ENCODE measurements at places on chromosomes 13 and 19. TPM values are rescaled to one million over a fixed set of nuclear protein-coding genes. Genes with fewer than 3 reads are reported as not detected.

DNA sequence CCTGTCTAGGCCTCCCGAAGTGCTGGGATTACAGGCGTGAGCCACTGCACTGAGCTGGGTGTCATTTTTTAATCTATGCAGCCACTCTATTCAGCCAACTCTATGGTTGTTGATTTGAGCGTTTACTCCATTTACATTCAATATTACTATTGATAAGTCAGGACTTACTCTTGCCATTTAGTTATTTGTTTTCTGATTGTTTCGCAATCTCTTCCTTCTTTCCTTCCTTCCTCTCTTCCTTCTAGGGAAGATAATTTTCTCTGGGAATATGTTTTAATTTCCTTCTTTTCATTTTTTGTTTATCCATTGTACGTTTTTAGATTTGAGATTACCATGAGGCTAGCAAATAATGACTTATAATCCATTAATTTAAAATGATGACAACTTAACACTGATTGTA lies 2056.0 kb downstream of the OLFM4 start:
- no peak for DNase-seq

DNA sequence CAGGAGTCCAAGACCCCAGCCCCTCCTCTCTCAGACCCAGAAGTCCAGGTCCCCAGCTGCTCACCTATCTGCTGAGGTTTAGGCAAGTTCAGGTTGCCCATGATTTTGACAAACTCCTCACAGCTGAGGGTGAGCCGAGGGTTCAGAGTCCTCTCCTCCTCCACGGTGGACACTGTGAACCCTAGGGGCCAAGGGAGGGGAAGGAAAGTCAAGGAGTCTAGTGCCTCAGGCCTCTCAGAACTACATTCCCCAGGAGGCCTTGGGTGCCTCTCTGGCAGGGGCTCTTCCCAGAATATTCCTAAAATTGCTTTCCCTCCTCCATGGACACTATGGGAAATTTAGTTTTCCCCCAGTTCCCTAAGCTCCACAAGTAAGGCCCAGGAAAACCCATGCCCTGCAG lies 3.3 kb upstream of the PHLDB3 start:
- no peak for DNase-seq

- DNase-seq, result no peak
Observed at GRCh38 chr19:13995017-13995728, 10.9 kb downstream of the RFX1 start.

DNA sequence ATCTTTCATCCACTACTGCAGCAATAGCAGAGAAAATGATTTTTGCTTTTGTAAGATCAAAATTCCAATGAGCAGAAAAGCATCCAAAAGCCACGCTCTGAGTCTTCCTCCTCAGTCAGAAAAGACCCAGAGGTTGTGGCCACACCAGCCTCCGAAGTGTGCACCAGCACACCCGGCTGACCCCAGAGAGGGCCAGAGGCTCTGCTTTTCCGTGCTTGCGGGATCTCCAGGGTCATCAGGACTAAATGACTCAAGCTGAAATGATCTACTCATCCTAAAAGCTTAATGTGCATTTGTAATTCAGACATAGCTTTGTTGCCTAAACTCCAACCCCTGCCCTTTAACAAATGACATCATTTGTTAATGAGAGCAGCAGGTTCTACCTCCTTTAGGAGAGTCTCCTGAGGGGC lies 16.5 kb downstream of the RXFP2 start:
- DNase-seq, result no peak

DNA sequence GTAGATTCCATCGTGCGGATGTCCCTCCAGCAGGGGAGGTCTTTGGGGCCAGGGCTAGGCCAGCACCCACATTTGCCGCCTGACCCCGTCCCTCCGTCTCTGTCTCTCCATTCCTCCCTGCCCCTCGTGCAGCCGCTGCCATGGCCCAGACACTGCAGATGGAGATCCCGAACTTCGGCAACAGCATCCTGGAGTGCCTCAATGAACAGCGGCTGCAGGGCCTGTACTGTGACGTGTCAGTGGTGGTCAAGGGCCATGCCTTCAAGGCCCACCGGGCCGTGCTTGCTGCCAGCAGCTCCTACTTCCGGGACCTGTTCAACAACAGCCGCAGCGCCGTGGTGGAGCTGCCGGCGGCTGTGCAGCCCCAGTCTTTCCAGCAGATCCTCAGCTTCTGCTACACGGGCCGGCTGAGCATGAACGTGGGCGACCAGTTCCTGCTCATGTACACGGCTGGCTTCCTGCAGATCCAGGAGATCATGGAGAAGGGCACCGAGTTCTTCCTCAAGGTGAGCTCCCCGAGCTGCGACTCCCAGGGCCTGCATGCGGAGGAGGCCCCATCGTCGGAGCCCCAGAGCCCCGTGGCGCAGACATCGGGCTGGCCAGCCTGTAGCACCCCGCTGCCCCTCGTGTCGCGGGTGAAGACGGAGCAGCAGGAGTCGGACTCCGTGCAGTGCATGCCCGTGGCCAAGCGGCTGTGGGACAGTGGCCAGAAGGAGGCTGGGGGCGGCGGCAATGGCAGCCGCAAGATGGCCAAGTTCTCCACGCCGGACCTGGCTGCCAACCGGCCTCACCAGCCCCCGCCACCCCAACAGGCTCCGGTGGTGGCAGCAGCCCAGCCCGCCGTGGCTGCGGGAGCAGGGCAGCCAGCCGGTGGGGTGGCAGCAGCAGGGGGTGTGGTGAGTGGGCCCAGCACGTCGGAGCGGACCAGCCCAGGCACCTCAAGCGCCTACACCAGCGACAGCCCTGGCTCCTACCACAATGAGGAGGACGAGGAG lies 14.8 kb downstream of the STX10 start:
- DNase-seq, result no peak

DNA sequence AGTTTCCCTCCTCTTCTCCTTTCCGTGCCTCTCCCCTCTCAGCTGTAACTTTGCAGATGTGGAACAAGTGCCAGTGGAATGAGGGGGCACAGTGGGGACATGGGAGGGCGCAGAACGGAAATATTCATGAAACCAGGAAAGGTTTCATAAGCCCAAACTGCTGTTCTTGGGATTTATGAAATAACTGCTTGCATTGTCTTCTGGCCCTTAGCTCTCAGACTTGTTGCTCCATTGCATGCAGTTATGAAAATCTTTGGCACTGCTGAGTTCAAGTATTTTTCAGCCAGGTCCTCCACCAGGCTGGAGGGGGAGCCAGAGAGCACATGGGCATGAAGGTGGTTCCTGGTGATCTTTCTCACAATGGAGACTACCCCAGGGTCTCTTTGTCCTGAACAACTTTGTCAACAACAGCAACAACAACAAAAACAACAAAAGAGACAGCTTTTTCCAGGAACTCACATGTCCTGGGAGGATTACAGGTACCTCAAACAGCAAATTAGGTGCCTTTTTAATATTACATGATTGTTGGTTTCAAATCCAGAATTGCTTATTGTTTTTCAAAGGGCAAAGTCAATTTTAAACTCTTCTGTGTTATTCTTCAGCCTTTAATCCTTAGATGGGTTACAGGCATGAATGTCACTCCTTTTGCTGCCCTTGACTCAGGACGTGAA lies 1.5 kb downstream of the RGCC start:
- no peak for DNase-seq

- DNase-seq, result no peak
Observed at GRCh38 chr13:51831519-51831918, 13.5 kb downstream of the TMEM272 start.

Gene TLE6
- 4.4 TPM for total RNA-seq

Gene SUPT20H
- 62.8 TPM for total RNA-seq

- DNase-seq, result no peak
Observed at GRCh38 chr13:32150239-32150638, 118.7 kb downstream of the FRY start.

- no peak for DNase-seq
Observed at GRCh38 chr19:13277104-13277809, 127.0 kb downstream of the IER2 start.

Gene SIGLEC14
- 4.1 TPM for total RNA-seq

DNA sequence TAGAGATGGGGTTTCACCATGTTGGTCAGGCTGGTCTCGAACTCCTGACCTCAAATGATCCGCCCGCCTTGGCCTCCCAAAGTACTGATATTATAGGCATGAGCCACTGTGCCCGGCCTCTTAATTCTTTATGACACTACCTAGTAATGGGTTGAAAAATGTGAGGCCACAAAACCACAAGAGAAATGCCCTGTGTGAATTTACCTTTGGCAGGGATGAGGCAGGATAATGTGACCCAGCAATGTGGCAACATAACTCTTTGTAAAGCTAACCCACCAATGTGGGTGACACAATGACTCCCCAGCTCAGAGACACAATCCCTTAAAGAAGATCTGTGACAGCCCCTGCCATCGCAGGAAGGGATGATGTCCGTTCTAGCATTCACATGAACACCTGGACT lies 533.1 kb downstream of the KLF5 start:
- no peak for DNase-seq

DNA sequence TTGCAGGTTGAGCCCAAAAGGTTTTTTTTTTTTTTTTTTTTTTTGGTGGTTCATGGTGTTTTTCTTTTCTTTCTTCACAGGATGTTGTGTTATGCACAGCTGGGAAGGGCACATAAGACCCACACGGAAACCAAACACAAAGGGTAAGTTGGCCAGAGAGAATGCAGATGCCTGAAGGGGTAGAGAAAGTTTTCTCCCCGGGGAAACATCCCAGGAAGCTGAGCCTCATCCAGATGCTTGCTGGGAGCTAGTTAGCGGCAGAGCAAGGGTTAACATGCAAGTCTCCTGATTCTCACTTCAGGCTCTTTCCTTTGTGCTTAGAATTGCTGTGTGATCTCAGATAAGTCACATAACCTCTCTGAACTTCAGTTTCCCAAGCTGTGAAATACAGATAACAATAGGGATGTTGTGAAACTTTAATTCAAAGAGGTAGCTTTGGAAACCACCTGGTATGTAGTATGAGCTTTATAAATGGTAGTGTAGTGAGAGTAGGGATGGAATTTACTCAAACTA lies 3.1 kb downstream of the ADGRE1 start:
- no peak for DNase-seq

GRCh38 chr13:31945202-31945961 lies 86.2 kb upstream of the FRY start:
- peak; percentile 79 for DNase-seq

Gene CYP2A7
- total RNA-seq, result not detected

DNA sequence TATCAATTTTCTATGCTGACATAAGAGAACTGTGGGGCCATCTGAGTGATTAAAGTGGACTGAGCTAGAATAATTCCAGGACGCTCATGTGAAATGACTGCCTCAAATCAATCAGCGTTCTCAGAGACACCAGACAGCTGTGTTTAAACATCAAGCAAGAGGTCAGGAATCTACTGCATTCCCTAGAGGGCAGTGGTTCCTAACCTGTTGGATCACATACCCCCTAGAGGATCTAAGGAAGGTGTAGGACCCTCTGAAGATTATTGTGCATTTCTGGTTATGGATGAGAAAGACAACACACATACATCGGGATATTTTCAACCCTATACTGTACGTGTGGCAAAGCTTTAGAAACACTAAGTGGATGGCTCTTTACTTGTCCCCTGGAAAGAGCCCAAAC lies 51.8 kb upstream of the FREM2 start:
- no peak for DNase-seq

DNA sequence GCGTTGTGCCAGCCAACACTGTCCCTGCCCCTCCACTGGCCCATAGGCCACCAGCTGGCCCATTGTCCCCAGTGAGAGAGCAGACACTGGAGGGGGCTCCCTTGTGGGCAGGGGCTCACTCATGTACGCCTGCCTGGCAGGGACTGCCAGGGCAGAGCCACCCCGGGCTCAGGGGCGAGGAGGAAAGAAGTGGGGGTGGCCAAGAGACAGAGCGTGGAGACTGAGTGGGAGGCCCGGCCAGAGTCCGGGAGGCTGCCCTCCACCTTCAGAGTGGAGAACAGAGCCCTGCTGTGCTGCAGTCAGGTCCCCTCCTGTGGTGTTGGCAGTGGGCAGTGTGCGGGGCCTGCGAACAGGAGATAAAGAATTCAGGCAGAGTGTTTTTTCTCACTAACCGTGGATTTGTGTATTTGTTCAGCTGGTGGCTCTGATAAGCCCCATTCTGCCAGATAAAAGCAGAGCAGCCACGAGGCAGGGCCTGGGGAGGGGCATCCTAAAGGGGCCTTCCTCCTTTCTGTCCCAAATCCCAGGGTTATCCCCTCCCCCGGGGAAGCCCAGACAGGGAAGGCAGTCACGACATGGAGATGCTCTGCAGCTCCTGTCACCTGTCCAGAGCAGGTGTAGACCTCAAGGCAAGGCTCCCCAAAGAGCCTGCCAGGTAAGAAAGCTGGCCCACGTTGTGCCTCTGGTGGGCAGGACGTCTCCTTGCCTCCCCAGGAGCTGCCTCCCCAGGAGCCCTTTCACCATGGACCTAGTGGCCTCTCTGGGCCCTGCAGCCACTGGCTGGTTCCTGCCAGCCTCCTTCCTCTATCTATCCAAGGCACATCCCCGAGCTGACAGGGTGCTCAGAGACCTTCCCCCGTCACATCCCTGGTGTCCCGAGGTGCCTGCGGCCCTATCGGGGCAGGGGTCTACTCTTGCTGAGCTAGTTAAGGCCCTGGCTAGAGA lies 33.0 kb downstream of the LYL1 start:
- DNase-seq, result no peak

Measured in sciatic nerve (tissue), 2 donors.